ENCODE measurements at places on chromosomes 6 and 20.

DNA sequence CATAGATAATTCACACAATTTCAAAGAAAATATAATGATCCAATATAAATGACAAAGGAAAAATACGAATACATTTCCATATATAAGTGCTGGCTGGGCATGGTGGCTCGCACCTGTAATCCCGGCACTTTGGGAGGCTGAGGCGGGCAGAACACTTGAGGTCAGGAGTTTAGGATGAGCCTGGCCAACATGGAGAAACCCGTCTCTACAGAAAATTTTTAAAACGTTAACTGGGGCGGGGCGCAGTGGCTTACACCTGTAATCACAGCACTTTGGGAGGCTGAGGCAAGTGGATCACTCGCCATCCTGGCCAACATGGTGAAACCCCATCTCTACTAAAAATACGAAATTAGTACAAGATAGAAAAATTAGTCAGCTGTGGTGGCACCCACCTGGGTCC, 14.9 kb upstream of the MAPK13 start:
- DNase-seq: no peak

DNA sequence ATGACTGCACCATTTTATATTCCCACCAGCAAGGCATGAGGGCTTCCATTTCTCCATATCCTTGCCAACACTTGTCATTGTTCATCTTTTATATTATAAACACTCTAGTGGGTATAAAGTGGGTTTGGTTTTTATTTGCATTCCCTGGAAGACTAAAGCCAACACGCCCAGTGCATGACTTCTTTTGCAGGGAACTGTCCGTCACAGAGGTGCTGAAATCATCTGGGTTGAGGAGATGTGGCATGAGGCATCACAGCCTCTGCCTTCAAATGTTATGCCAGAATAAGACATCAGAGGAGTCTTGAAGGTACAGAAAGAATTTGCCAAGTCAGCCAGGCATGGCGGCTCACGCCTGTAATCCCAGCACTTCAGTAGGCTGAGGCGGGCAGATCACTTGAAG, 29.9 kb upstream of the FAM210B start:
- no peak for DNase-seq

DNA sequence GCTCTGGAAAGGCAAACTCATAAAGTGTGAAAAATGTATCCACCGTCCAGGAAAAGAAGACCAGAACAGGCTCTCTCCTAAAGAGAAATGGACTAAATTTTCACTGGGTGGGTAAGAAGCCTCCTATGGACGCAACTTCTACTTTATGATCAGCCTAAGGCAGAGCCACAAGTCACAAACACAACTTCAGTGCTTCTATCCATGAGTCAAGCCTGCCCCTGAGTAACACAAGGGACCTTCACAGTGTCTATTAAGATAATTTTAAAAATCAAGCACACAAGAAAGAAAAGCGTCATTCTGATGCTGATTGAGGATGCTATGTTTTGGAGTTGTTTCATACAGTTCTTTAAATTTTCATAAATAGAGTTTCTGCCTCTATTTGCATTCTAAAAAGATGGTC, 601.7 kb upstream of the ARID1B start:
- no peak for DNase-seq

GRCh38 chr20:48620154-48620506, 207.7 kb downstream of the PREX1 start:
- DNase-seq: no peak

- no peak for DNase-seq
Measured at GRCh38 chr6:87916446-87916845, 131.2 kb upstream of the SPACA1 start.

All from putamen (tissue), 1 donor.